Head of caudate nucleus (tissue), 42 donors: ENCODE measurements at places on chromosomes 3 and 15.

DNA sequence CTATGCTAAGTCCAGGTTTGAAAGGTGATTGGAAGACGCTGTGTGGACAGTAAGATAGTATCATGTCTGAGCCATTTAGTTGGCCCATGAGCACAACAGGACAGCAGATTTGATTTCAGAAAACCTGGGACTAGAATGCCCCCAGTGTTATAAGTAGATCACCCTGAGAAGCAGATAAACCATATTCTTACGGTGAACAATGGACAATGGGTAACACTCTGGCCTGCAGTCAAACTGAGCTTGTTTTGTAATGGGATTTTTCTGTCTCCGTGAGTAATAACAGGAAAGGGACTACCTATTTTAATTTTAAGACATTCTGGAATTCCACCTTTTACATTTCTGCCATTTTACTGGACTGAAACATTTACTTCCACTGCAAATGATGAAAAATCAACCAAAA lies 71.5 kb downstream of the LDHAL6B start:
- peak; percentile 42 for DNase-seq

- no peak for DNase-seq
Observed at GRCh38 chr3:46847744-46848143, 15.5 kb downstream of the MYL3 start.

DNA sequence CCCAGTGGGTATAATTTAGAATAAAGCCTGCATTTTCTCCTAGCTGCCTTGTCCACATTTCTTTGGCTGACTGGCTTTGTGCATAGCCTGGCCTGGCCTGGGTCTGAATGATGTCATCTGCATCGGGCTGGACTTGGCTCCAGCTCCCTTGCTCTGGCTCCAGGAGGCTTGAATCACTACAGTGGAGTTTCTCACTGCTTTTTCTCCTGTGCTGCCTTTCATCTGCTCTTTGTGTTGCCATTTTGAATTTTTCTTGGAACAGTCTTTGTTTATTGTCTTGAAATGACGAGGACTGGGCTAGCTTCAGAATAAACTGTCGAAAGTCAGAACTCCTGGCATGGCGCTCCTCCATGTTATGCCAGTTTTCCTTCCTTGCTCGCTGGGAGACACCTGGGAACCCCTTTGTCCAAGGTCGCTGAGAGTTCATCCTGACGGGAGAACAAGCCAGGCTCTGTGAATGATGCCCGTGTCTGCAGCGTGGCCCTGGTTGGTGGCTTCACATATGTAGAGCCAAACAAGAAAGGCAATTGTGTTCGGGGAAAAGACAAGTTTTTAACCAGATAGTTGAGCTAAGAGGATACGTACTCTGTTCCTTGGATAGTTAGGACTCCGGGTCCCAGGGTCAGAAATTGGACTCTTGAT lies 258.9 kb downstream of the PDZRN3 start:
- peak; percentile 61 for DNase-seq

GRCh38 chr15:77748078-77749064 lies 115.7 kb upstream of the LINGO1 start:
- DNase-seq, result no peak

- no peak for DNase-seq
Observed at GRCh38 chr3:188682316-188682715, 489.5 kb upstream of the TPRG1 start.

DNA sequence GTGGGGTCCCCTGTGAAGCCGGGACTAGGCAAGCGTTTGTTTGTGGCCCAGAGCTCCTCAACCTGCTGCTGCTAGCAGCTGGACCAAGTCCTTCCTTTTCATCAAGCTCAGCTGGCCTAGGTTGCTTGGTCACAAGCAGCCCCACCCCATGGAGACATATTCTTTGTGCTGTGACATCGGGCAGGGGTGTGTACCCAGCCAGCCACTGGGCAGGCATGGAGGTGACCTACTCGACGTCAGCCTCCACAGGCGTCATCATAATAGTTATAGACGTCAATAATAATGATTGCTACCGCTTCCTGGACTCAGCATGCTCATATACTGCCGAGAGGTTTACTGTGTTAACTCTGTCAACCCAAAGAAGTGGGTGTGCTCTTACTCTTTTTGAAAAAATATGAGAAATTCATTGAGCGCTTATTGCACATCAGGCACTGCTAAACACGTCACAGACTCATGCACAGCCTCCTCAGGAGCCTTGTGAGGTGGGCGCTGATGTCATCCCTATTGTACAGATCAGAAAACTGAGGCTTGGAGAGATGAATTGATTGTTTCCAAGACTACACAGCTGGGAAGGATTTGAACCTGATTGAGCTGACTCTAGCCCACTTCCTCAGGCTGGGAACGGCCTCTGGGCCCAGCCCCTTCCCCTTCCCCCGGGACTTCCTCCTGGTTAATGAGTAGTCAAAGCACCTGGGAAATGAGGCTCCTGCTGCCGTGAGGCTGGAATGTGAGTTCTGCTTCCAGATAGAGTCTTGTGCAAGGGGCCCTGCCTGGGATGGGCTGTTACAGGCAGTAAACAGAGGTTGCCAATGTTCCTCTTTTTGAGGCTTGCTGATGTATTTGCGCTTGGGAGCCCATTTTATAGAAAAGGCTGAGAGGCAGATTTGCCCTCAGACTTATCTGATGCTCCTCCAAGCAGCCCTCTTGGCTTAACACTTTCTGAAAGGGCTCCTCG lies 16.2 kb downstream of the SLC6A6 start:
- no peak for DNase-seq

GRCh38 chr15:83711236-83711635 lies 57.3 kb downstream of the ADAMTSL3 start:
- no peak for DNase-seq

GRCh38 chr3:180870008-180870699 lies 42.3 kb upstream of the FXR1 start:
- no peak for DNase-seq

DNA sequence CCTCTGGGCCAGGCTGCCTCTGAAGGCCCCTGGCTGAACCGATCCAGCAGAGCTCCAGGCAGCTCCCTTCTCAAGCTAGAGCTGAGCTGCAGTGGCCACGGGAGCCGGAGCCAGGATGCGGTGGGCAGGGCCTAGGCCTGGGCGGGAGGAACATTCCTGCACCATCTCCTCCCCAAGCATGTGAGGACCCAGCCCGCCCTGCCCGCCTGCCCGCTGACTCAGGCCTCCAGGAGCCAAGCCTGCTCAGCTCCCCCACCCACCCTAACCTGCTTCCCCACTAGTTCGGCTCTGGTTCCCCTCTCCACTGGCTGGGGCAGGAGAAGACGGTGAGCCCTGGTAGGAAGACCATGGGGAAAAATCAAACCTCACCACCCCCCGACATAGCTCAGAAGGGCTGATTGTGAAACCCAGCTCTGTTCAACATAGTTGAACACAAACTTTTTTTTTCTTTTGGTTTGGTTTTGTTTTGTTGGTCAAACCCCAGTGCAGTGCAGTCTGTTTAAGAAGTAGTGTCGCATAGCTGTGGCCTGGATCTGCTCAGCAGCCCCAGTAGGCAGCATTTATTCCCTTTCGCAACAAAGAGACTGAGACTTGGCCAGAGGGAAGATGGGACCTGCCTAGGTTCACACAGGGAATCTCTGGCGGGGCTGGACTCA lies 13.5 kb downstream of the SNX33 start:
- peak; percentile 50 for DNase-seq

- no peak for DNase-seq
Observed at GRCh38 chr3:195286115-195286872, 15.3 kb upstream of the XXYLT1 start.

GRCh38 chr15:94855018-94855408 lies 623.7 kb downstream of the MCTP2 start:
- no peak for DNase-seq

DNA sequence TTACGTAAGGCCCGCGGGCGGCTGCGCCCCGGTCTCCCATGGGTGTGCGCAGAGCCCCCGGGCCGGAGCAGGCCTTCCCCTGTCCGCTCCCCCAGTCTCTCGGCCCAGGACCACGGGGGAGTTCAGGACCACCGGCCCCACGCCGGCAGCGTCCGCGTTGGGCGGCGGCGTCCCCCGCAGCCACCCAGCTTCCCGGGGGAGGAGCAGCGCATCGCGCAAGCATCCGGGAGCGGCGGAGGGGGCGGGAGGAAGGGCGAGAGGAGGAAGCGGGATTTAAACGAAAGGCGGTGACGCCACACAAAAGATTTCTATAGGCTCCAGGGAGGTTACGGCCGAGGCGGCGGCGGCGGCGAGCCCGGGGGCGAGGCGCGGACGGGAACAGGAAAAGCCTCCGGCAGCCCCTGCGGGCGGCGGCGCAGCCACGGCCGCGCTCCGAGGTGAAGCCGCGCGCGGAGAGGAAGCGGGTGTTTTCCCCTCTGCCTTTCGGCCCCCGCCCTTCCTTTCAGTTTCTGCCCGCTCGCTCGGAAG lies at the start of gene TLNRD1:
Gene TLNRD1 (plus strand): TSS at position 300 of the 528 bp plus-strand sequence. CDS start 1,349 bp downstream, outside the sequence.
- peak; percentile 85 for DNase-seq

DNA sequence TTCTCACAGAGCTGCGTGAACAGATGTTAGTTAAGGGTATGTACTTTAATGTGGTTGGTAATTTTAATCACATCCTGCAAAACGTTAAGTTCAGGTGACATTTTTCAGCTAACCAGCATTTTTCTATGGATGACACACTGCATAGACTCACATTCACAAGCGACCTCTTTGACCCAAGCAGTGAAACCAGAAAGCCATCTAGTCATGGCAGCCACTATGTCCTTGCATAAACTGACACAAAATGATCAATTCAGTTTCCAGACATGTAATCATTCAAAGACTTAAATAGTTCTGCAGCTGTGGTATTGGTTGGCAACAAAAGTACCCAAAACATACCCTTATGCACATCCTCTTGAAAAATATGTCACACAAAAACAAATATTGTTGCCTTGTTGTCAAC lies 7.4 kb upstream of the CAPN7 start:
- no peak for DNase-seq

GRCh38 chr3:102059145-102059943 lies 210.0 kb downstream of the NFKBIZ start:
- DNase-seq, result no peak

DNA sequence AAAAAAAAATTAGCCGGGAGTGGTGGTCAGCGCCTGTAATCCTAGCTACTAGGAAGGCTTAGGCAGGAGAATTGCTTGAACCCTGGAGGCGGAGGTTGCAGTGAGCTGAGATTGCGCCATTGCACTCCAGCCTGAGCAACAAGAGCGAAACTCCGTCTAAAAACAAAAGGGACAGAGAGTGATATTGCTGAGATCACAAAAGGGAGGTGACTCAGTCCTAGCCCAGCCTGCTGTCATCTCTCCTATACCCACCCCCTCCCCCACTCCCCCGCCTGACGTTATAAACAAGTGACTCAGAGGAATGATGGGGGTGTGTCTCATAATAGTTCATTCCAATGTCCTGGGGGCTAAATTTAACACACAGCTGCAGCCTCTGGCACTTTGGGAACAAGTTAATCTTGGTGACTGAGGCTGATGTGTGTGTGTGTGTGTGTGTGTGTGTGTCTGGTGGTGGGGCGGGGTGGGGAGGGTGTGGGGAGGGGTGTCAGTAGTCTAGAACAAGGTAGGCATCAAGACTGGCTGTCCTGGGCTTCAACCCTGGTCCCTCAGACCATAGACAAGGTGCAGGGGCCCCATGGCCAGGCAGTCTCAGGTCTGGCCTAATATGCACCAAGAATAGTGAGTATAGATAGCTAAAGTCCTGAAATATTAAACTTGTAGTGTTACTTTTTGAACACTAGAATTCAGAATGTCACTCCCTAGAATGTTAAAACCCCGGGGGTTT lies 1.3 kb upstream of the KLHL40 start:
- DNase-seq, result peak; percentile 91

DNA sequence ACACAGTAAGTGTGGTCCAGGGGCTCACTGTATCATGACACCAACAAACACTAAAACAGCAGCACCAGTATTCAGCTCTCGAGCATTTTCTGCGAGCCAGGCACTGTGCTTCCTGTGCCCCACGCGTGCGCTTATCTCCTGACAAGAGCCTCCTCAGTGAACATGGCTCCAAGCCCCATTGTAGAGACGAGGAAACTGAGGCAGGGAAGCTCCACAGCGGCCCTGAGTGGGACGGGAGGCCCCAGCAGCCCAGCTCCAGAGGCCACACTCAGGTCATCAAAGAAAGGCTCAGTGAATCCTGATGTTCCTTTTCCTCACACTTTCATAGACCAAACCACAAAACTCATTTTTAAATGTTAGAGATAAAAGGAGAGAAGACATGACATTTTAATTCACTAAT lies 113.1 kb downstream of the TPRA1 start:
- no peak for DNase-seq

GRCh38 chr3:106820726-106821362 lies 556.4 kb upstream of the CCDC54 start:
- DNase-seq, result no peak

- DNase-seq, result no peak
Observed at GRCh38 chr15:64105113-64105704, 9.4 kb downstream of the SNX1 start.

DNA sequence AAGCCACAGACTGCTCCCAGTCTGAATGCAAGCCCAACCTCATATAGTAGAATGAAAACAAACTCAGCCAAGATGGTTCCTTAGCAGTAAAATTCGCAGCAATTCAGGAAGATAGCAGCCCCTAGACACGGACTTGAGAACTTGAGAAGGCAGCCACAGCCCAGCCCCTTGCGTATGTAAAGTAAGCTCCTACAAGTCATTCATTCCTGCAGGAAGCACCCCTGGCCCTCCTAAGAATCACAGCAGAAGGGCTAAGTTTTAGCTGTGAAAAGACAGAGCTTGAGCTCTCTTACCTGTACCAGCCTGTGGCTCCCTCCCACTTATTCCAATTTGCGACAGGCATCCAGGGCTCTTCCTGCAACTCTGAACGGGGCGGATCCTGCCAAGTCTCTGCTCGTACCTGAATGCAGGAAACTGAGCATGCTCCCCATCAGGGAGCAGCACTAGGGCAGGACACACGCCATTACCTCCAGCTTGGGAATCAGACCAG lies 136.4 kb downstream of the MAGI1 start:
- peak; percentile 17 for DNase-seq

GRCh38 chr3:182083112-182083511 lies 371.4 kb downstream of the SOX2 start:
- no peak for DNase-seq

DNA sequence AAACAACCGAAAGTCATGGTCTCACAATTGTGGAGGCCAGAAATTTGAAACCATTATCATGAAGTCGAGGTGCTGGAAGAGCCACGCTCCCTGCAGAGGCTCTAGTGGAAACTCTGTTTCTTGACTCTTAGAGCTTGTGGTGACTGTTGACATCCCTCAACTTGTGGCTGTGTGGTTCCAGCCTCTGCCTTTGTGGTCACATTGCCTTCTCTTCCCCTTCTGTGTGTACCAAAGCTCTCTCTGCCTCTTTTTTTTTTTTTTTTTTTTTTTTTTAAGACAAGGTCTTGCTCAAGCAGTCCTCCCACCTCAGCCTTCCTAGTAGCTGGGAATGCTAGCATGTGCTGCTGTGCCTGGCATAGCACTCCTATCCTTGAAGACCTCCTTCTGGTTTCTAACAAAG lies 48.7 kb upstream of the CRTC3 start:
- no peak for DNase-seq

DNA sequence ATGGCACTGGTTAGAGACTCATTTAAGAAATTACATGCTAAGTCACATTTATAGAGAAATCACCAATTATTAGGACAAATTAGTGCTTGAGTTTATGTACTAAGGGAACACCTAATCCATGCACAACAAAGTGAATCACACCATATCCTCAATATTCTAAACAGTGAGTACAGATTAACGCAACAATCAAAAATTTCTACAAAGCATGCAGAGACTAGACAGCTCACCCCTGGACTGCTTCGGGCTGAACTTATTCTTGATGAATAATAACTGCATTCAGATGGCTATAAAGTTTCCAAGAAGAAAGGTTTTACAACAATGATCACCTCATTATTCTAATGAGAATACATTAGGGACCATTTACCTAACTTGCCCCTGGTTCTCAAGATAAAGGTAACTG lies 66.5 kb downstream of the LRRFIP2 start:
- no peak for DNase-seq

- DNase-seq, result no peak
Observed at GRCh38 chr15:91338766-91339165, 238.7 kb downstream of the SV2B start.
